ENCODE measurements at places on chromosomes 16 and 17.

- DNase-seq, result no peak
Observed at GRCh38 chr17:15284107-15284506, 19.0 kb upstream of the PMP22 start.

- DNase-seq, result no peak
Observed at GRCh38 chr17:45108595-45109521, 23.5 kb downstream of the PLCD3 start.

GRCh38 chr17:46995841-46996571, 17.0 kb upstream of the RPRML start:
- DNase-seq, result no peak

GRCh38 chr17:71080937-71081336, 911.6 kb downstream of the KCNJ2 start:
- no peak for DNase-seq

DNA sequence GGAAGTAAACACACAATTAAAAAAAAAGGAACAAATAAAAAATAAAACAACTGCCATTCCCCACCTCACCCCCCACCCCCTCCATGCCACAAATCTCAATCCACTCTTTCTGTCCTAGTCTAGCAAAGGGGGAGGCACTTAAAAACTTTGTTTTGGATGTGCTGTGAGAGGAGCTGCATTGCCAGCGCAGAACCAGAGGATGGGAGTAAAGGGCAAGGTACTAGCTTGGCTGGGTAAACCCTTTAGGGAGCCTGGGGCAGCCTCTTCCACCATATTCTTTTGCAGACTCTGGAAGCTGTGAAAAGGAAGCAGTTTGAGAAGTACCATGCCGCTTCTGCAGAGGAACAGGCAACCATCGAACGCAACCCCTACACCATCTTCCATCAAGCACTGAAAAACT, 1.4 kb downstream of the MRPS7 start:
- DNase-seq, result no peak

- DNase-seq, result no peak
Observed at GRCh38 chr16:1807626-1808025, 14.1 kb upstream of the IGFALS start.

GRCh38 chr17:60128171-60128859, 21.5 kb upstream of the CA4 start:
- no peak for DNase-seq

DNA sequence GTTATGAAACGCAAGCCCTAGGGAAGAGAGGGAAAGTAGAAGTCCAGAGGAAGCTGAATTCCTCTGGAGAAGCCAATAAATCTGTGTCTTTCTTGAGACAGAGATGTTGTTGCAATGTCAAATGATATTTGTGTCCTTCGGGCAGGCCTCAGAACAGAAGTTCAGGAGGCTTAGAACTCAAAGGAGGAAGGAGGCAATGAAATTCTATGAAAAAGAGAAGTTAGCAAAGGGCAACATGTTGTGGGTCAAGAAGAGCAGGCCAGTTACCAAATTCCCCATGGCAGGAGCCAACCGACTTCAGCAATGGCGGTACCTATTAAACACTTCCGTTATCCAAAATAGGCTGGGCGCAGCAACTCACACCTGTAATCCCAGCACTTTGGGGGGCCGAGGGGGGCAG, 109.0 kb upstream of the DHX40 start:
- DNase-seq, result no peak

- no peak for DNase-seq
Observed at GRCh38 chr17:81373536-81374160, 21.6 kb upstream of the BAHCC1 start.

GRCh38 chr17:58092797-58093385, 9.7 kb downstream of the DYNLL2 start:
- no peak for DNase-seq

DNA sequence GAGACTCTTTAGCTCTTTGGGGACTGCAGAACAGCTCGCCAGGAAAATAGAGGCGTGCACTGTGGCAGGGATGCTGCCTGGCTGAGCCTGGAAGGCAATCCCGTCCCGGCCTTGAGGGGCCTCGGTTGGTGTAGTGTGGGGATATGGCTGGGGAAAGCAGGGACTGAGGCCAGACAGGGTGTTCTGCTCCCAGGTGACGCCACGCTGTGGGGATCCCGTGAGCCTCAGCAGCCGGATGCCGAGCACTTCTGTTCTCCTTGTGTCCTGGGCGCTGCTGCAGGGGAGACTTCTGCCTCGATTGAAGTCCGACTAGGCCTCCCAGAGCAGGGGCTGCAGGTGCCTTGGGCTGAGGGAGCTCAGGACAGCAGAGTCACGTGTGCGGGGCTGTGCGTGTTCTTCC, 72.6 kb downstream of the BANP start:
- DNase-seq, result no peak
